ENCODE measurements at places on chromosomes 12 and 14.

GRCh38 chr14:49939884-49940510, 47.1 kb downstream of the ARF6 start:
- DNase-seq = no peak

- DNase-seq = no peak
Observed at GRCh38 chr12:110575326-110575725, 7.8 kb downstream of the PPTC7 start.

GRCh38 chr12:11607313-11608081, 42.0 kb upstream of the ETV6 start:
- DNase-seq = no peak

DNA sequence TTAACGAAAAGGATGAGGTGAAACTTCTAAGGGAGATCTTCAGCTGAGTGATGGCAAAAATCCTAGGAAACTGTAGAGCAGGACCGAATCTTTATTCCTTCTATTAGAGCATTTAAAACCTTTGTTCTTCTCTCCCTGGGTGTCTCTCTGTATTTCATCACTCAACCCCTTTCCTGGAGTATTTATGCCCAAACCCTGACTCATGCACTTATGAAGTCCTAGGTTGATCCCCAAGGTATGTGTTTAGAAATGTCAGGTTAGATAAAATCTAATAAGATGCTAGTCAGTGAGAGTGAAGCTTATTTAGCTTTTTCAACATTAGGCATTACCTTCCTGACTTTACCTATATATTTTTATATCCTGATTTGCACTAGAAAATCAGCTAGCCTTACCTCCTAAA, 239.8 kb upstream of the NPAS3 start:
- no peak for DNase-seq

- DNase-seq = no peak
Observed at GRCh38 chr12:17333287-17333686, 727.3 kb upstream of the LMO3 start.

GRCh38 chr14:61462566-61463193, 141.3 kb downstream of the PRKCH start:
- DNase-seq = no peak

- no peak for DNase-seq
Observed at GRCh38 chr14:67483579-67484285, 4.8 kb downstream of the TMEM229B start.

DNA sequence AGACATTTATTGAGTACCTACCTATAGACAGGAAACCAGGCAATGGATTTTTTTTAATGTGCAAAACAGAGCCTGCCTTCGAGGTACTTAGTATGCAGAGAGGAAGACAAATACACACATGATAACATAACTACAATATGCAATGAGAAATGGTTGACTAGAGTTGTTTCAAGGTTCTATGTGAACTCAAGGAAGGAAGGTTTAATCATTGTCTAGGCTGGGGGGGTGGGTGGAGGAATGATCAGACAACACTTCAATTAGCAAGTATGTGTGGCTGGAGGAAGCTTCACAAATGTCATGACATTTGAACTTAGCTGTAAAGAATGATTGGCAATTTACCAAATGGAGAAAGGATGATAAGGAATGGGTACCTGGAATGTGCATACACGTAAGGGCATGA, 985.3 kb downstream of the FLRT2 start:
- DNase-seq = no peak

- no peak for DNase-seq
Observed at GRCh38 chr14:100523843-100524169, 63.4 kb downstream of the BEGAIN start.

DNA sequence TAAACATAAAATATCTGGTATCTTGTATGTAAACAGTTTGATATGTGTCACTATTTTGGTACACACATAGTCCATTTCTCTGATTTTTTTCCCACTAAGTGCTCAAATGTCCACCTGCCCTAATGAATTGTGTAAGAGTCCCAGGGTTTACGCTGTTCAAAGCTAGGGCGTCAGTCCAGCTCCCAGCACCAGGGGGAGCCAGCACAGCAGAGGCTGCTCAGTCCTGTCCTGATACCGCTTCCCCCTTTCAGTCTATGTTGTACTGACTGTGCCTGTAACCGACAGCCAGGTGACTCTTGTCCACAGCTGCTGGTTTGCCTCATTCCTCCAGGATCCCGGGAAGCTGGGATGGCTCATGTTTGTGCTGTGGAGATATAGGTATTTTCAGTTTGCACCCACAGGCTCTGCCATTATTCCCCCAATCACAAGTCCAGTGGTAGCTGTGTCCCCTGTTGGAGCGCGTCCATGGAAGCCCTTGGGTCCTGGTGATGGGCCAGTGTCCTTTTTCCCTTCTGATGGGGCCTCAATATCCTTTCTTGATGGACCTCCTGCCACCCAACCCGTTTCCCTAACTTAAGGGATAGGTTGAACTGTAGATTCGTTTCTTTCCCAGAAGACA, 242.0 kb downstream of the NEDD1 start:
- peak; percentile 29 for DNase-seq

DNA sequence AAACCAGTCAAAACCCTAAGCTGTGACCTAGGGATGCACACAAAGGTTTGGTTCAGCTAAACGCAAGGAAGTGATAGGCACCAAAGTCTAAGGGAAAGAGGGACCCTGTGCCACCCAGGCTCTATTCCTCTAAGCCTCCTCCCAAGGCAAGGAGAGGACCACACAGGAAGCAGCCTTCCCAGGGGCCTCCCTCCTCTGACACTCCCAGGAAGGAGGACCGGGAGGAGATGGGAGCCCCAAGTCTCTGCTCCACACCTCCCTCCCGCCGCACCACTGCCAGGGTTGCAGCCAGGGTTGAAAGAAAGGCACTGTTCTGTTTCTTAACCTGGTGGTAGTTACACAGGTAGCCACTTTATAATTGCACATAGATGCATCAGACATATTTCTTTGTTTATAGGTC, 21.9 kb downstream of the TCHP start:
- no peak for DNase-seq

DNA sequence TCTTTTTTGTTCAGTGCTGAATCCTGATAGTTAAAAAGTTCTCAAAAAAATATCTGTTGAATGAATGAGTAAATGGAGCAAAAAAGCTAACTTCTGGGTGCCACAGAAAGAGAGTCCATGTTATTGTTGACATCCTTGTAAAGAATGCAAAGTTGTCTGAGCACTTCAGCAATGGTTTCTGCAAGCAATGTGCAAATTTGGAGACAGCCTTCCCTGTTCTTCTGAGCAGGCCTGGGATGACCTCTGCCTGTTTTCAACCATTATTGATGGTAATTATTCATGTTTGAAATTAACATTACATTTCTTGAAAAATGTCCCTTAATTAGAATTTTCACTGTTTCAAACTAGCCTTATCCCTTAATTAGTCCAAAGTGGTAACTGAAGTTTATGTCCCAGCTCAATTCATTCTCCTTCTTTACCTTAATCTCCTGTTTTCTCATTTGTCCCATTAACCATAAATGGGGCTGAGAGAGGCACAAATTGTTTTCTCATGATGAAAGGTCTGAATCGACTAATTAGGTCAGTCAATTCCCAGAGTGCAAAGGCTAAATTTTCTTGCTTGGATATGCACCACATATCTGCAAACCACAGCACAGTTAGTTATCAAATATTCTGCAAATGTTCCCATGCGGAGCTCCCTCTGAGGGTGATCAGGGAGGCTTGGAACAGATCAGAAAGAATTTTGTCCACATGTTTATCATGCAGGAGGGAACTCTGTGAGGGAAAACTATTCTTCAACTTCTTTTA, 139.4 kb upstream of the KRR1 start:
- no peak for DNase-seq

GRCh38 chr12:49068879-49069506, 786 bp downstream of the RHEBL1 start:
- no peak for DNase-seq

DNA sequence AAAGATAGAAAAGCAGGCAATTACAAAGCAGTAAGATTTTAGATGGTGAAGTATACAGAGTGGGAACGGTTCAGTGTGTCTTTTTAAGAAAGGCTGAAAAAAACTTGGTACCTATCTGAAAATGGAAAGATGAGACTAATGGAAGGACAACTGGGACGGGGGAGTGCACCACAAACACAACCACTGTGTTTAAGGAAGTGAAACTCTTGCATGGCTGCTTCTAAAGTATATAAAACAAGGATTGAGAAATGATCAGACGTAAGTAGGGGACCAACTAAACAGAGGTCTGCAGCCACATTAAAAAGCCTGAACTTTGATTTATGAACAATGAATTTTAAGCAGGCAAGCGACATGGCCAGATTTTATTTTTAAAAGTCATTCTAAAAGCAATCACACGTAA, 328.6 kb downstream of the MDGA2 start:
- DNase-seq = peak; percentile 4

DNA sequence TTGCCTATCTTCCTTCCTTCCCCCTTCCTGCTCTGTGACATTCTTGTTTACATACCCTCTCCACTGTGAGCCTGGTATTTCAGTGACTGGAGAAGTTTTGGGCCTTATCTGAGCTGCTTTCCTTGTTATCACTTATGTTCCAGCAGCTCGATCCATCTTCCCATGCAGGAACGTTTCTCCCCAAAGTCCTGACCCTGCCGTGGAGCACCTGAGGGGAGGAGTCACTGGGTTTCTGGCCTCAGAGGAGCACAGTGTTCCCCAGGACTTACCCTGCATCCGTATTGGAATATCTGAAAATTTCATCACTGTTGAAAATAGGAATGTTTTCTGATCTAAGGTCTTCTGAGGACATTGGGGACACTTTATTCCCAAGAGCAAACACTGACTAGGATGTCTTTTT, 141.8 kb downstream of the CACNA1C start:
- no peak for DNase-seq

GRCh38 chr14:23696701-23697239, 60.6 kb downstream of the DHRS2 start:
- DNase-seq = no peak

DNA sequence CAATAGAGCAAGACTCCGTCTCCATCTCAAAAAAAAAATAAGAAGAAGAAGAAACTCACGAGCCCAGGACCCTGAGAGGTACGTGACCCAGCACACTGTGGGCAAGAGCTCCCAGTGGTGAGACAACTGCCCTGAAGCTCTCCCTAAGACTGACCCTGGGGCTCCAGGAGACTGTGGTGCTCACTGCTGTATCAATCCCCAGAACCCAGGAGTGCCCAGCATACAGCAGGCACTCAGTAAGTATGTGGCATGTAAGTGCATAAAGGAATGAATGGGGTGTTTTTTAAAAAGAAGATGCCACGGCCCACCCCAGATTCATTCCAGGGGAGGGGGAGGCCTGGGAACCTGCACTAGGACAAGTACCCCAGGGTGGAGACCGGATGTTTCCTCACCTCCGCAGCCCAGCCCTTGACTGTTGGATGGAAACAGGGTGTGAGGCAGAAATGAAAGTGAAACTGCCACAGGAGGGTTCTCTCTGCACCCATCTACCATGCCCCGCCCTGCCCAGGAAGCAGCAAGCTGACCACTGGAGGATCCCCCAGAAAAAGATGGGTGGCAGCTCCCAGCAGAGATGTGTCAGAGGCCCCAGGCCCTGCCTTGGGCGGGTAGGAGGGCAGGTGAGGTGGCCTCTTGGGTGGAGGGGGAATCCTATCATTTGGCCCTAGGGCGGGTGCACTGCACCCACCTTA, 12.2 kb downstream of the ITPK1 start:
- DNase-seq = peak; percentile 86

DNA sequence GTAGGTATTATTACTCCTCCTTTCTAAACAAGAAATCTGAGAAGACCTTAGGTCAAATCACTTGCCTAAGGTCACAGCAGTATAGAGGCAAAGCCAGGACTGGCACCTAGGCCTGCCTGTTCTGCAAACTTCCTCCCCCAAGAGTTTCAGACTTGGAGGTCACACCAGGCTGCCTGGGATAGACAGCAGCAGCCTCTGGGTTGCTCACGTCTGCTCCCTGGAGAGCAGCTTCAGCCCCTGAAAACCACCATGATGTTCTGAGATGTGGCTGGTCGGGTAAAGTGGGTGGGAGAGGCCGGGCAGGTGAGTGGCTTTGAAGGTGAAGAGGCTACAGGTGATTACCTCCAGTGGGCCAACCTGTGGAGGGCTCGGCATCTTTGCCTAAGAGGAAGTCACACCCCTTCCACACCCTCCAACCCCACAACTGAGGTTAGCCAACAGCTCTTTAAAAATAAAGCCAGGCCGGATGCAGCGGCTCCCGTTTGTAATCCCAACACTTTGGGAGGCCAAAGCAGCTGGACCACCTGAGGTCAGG, 37.0 kb upstream of the PNMA1 start:
- DNase-seq = no peak

DNA sequence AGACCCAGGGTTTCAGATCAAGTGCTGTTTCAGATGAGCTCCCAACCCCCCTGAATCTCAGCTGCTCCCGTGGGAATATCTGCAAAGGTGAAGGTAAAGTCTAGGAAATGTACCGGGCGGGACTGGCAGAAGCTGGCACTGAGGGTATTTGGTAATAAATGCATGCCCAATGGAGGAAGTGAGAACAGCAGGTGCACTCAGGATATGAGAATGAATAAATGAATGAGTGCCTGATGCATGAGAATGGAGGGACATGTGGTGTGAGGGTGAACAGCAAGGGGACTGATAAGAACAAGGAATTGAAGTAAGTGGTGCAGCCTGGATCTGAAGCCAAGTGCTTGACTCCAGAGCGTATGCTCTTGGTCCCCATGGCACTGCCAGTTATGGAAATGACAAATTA, 11.6 kb downstream of the RAPGEF3 start:
- DNase-seq = no peak

DNA sequence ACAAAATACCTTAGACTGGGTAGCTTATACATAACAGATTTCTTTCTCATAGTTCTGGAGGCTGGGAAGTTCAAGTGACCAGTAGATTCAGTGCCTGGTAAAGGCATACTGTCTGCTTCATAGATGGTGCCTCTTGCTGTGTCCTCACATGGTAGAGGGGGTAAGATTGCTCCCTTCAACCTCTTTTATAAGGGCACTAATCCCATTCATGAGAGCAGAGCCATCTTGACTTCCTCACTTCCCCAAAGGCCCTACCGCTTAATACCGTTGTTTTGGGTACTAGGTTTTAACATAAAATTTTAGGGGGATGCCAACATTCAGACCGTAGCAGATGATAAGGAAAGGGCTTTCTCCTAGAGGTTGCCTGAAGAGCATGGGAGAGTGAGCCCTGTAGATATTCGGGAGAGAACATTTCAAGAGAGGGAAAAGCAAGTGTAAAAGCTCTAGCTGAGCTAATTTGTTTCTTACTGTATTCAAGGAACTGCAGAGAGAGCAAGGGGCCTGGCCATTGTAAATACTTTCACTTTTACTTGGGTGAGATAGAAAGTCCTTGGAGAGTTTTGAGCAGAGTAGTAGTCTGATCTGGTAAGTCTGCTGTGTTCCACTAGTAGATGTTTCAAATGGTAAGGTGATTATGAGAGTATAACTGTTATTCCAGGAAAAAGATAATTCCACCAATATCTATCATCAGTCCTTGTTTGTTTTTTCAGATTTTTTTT, 27.3 kb downstream of the FRS2 start:
- DNase-seq = peak; percentile 61

DNA sequence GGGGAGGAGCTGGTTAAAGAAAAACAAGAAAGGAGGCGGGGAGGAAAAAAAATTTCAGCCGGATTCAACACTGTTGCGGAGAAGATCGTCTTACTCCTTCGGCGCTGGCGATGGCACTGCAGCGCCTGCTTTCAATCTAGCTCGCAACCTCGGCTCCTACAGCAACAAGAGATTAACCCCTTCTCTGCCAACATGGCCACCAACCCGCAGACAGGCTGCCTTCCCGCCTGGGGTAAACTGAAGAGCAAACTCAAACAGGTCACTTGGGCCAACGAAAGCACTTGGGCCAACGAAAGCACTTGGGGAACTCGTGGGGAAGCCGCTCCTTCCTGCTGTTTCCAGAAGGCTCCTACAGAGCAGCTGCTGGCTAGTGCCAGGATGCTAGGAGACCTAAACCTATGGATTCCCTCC, 73.7 kb downstream of the CIT start:
- no peak for DNase-seq

Data from GM13977 (cell line).